ENCODE measurements at places on chromosomes 7 and 10. TPM values are rescaled to one million over a fixed set of nuclear protein-coding genes. Genes with fewer than 3 reads are reported as not detected.

Gene DCLRE1C
- 2.5 TPM for total RNA-seq

Gene NRP1
- 115 TPM for total RNA-seq

Gene CLDN4
- not detected for total RNA-seq

Gene OR2F1
- not detected for total RNA-seq

Gene MKI67
- 2.1 TPM for total RNA-seq

Gene MRLN
- total RNA-seq, result 2.2 TPM

Gene IRF5
- total RNA-seq, result 1.3 TPM

DNA sequence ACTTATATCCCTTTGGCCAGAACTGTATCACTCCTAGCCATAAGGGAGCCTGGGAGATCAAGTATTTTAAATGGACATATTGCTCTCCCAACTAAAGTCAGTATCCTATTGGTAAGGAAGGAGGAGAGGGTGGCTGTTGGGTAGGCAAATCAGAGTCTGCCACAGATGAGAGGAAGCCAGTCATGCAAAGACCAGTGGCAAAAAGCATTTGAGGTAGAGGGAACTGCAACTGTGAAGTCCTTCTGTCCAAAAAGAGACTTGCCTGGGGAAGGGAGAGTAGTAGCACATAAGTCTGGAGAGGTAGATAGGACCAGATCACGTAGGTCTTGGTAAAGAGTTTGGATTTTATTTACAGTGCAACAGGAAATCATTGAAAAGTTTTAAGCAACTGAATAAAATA, 8.8 kb upstream of the CCNJ start:
- no peaks in the 10 kb centered on the region for H3K4me1 ChIP-seq
- no peaks in the 10 kb centered on the region for H3K36me3 ChIP-seq
- H3K4me3 ChIP-seq, result no peak overlapping the region
- no peaks in the 10 kb centered on the region for H3K27me3 ChIP-seq

- no peaks in the 10 kb centered on the region for H3K36me3 ChIP-seq
- no peaks in the 10 kb centered on the region for H3K4me1 ChIP-seq
- DNase-seq, result no peak
- no peaks in the 10 kb centered on the region for H3K27me3 ChIP-seq
Observed at GRCh38 chr7:17601921-17602320, 303.5 kb downstream of the AHR start.

- no peaks in the 10 kb centered on the region for H3K4me1 ChIP-seq
- no peak overlapping the region for H3K27ac ChIP-seq
- H3K4me3 ChIP-seq, result no peak overlapping the region
- DNase-seq, result no peak
Observed at GRCh38 chr7:93779115-93779514, 111.4 kb downstream of the TFPI2 start.

- H3K4me3 ChIP-seq, result no peak overlapping the region
- H3K27me3 ChIP-seq, result no peaks in the 10 kb centered on the region
- H3K27ac ChIP-seq, result no peak overlapping the region
- H3K36me3 ChIP-seq, result no peaks in the 10 kb centered on the region
- DNase-seq, result no peak
Observed at GRCh38 chr7:86089455-86089854, 554.3 kb upstream of the GRM3 start.

- H3K4me1 ChIP-seq, result peaks cover 96% of the 10 kb centered on the region
- no peaks in the 10 kb centered on the region for H3K36me3 ChIP-seq
- H3K4me3 ChIP-seq, result no peak overlapping the region
- no peaks in the 10 kb centered on the region for H3K27me3 ChIP-seq
Observed at GRCh38 chr10:79078367-79079053, 9.7 kb downstream of the ZMIZ1 start.

- no peak overlapping the region for H3K4me3 ChIP-seq
- H3K4me1 ChIP-seq, result peaks cover 8% of the 10 kb centered on the region
- H3K36me3 ChIP-seq, result no peaks in the 10 kb centered on the region
- no peak for DNase-seq
- no peak overlapping the region for H3K27ac ChIP-seq
- H3K27me3 ChIP-seq, result no peaks in the 10 kb centered on the region
Observed at GRCh38 chr10:48330269-48330668, 23.8 kb downstream of the MAPK8 start.

- no peak overlapping the region for H3K27ac ChIP-seq
- no peak for DNase-seq
Observed at GRCh38 chr10:75606203-75606779, 174.9 kb downstream of the LRMDA start.

DNA sequence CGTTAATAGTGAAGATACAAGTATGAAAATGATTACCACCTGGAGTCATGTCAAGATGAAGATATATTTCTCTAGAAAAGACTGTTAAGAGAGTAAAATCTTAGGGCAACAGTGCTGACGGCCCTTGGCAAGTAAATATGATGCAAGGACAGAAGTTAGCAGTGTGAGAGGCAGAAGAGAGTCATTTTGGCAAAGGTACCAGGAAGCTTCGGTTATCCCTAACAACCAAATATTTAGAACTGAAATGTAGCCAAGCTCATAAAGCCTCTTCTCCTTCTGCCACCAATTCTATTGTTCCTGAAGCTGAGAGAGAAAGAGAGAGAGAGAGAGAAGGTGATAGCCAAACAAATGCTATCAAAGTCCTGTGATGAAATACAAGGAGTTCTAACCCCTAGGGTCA, 109.6 kb downstream of the MACC1 start:
- no peaks in the 10 kb centered on the region for H3K27me3 ChIP-seq
- no peaks in the 10 kb centered on the region for H3K4me1 ChIP-seq
- no peaks in the 10 kb centered on the region for H3K36me3 ChIP-seq
- H3K27ac ChIP-seq, result no peak overlapping the region
- no peak overlapping the region for H3K4me3 ChIP-seq

- no peak for DNase-seq
- no peaks in the 10 kb centered on the region for H3K4me1 ChIP-seq
- H3K36me3 ChIP-seq, result no peaks in the 10 kb centered on the region
- H3K4me3 ChIP-seq, result no peak overlapping the region
- H3K27me3 ChIP-seq, result no peaks in the 10 kb centered on the region
Observed at GRCh38 chr10:62527019-62527827, 153.1 kb downstream of the ZNF365 start.

DNA sequence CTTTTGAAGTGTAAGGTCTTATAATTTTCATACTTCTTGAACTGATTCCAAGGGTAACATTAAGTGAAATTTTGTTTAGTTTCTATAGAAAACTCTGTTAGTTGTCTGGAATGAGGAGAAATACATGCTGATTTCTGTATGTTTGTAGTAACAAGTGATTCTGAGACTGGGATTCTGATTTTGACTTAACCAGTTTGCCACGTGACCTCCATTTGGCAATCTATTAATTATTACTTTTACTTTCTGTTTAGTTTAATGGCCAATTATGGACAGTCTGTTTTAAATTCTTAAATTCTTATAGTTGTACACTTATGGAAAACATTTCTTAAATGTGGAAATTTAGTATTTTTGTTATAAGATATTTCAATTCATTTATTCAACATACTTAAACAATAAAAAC, 163.1 kb downstream of the ADK start:
- no peak overlapping the region for H3K4me3 ChIP-seq
- no peak for DNase-seq
- H3K36me3 ChIP-seq, result no peaks in the 10 kb centered on the region
- no peaks in the 10 kb centered on the region for H3K4me1 ChIP-seq

DNA sequence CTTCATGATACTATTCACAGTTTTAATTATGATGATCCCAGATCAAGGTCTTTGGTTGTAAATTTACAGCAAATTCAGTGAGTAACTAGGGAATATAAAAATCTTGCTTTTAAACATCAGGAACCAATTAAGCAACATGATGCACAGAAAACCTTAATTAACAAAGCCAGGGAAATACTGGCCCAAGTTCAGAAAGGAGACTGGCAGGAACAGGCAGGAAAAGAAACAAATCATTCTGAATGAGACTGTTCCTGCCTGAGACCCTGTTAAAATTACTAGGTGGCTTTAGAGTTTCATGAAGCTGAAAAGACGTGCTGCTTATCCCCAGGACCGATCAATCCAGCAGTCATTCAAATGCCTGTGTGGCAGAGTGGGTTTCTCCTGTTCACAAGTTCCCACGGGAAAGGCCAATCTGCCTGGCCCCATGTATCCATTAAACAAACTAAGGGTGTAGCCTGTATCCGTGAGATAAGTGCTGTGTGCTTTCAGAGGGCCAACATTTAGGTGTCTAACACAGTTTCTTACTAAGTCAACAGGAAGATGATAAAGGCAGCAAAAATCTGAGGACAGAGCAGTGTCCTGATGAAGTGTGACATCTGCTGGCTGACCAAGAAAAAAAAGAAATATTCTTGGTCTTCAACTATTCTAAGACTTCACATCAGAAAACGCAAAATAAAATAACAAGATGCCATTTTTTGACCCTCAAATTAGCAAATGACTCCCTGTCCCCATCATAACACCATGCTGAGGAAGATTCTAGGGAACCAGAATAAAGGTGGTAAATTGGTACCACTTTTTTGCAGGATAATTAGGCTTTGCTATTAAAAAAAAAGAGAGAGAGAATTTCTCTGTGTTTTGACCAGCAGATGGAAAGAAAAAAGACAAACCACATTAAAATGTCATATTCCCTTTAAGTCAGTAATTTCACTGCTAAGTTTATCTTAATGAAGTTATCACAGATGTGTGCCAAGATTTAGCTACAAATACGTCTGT, 34.2 kb downstream of the PUS7 start:
- H3K4me1 ChIP-seq, result peaks cover 7% of the 10 kb centered on the region
- H3K27ac ChIP-seq, result peak overlapping the region; percentile 29
- no peak overlapping the region for H3K4me3 ChIP-seq
- peak; percentile 11 for DNase-seq
- H3K27me3 ChIP-seq, result no peaks in the 10 kb centered on the region
- peaks cover 13% of the 10 kb centered on the region for H3K36me3 ChIP-seq

DNA sequence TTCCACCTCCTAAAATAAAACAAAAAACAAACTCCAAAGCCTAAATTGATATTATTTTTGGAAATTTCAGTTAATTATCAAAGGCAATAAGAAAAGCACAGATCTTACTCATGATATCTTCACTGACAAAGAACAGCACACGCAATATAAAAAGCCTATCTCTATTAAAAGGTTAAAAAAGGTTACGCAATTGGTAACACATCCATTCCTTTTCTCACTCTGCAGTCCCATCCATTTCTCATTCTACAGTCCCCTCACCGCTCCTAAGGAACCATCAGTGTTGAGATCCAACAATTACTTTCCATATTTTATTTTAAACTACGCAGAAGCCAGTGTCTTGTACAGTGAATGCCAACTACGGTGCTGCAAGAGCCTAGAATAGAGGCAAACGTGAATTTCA, 1.3 kb downstream of the SEC61G start:
- peak overlapping the region; percentile 92 for H3K4me3 ChIP-seq
- H3K27me3 ChIP-seq, result no peaks in the 10 kb centered on the region
- no peak overlapping the region for H3K27ac ChIP-seq
- DNase-seq, result no peak

DNA sequence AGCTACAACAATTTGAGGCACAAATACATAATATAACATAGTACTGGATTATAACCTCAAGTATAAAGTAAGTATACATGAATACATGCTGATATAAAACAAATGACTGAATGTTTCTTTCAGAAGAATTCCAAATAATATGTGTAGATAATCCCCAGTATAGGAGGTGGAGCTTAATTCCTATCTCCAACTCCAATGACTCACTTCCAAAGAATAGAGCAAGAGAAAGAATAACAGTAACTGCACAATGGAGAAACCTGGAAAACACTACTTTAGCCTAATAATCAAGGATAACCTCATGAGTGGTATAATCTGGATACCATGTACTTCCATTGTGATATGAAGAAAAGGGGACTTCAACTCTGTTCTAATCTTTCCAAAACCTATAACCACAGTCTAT, 13.7 kb upstream of the SEMA3C start:
- no peaks in the 10 kb centered on the region for H3K27me3 ChIP-seq
- H3K4me3 ChIP-seq, result no peak overlapping the region
- no peak overlapping the region for H3K27ac ChIP-seq
- H3K36me3 ChIP-seq, result no peaks in the 10 kb centered on the region
- no peaks in the 10 kb centered on the region for H3K4me1 ChIP-seq
- no peak for DNase-seq

DNA sequence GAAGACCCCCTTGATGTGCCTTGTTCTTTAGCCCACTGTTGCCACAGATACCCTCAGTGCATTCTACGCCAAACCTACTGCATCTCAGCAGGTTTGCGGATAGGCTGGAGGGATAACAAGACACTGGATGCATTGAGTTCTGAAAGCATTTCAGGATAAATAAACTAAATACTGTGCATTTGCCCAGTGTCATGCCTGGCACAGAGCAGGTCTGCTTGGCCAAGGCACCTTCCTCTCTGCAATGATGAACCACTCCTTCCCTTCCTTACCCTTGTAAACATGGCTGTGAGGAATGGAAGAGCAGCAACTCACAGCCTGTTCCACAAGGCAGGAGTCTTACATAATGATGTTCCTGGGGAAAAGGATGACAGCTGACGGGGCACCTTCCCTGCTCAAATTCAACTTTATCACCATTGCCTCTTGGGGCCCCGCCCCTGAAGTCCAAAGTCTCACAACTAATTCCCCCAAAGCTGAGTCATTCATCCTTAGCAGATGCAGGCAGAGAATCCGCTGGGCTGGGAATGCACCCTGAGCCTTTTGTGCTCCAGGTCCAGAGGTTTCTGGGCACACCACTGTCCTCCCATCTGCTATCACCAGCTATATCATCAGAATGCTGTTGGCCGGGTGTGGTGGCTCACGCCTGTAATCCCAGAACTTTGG, 11.6 kb downstream of the DDX56 start:
- peaks cover 2% of the 10 kb centered on the region for H3K4me1 ChIP-seq
- no peak for DNase-seq
- no peak overlapping the region for H3K4me3 ChIP-seq
- H3K36me3 ChIP-seq, result peaks cover 28% of the 10 kb centered on the region
- no peaks in the 10 kb centered on the region for H3K27me3 ChIP-seq
- no peak overlapping the region for H3K27ac ChIP-seq

DNA sequence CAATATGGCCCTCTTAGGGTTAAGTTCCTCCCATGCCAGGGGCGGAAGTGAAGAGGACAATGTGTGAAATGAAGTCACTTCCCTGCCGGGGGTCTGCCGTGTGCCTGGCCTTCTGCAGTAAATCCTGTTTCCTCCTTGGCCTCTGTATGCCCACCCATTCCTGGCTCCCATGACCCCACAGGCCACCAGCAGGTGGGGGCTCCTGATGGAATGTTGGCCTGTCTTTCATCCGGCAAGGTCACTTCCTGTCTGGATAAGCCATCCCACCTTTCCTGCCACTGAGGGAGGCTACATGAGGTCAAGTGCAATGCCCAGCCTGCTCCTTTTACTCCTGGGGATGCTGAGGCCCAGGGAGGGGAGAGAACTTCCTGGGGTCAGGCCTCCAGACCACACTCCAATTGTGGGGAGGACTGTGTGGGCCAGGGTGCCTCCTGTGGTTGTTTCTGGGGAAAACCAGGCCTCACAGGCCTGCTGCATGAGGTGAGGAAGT, 22.3 kb downstream of the PALD1 start:
- no peaks in the 10 kb centered on the region for H3K36me3 ChIP-seq
- H3K4me3 ChIP-seq, result no peak overlapping the region
- peaks cover 50% of the 10 kb centered on the region for H3K4me1 ChIP-seq
- H3K27me3 ChIP-seq, result no peaks in the 10 kb centered on the region
- H3K27ac ChIP-seq, result peak overlapping the region; percentile 54

GRCh38 chr10:66999762-67000545, 74.1 kb downstream of the LRRTM3 start:
- H3K4me3 ChIP-seq, result no peak overlapping the region
- DNase-seq, result no peak
- H3K27me3 ChIP-seq, result no peaks in the 10 kb centered on the region
- no peaks in the 10 kb centered on the region for H3K4me1 ChIP-seq
- H3K27ac ChIP-seq, result no peak overlapping the region

- H3K27me3 ChIP-seq, result no peaks in the 10 kb centered on the region
- H3K27ac ChIP-seq, result no peak overlapping the region
Observed at GRCh38 chr7:28784171-28784902, 173.8 kb downstream of the TRIL start.

GRCh38 chr7:131081308-131081707, 246.4 kb upstream of the MKLN1 start:
- H3K27me3 ChIP-seq, result no peaks in the 10 kb centered on the region
- peaks cover 18% of the 10 kb centered on the region for H3K4me1 ChIP-seq
- DNase-seq, result no peak
- H3K4me3 ChIP-seq, result no peak overlapping the region
- H3K36me3 ChIP-seq, result peaks cover 6% of the 10 kb centered on the region
